Esophagus muscularis mucosa (tissue), 4 donors: ENCODE measurements at places on chromosomes 12 and 14. TPM values are rescaled to one million over a fixed set of nuclear protein-coding genes. Genes with fewer than 3 reads are reported as not detected.
A peak's percentile ranks its signal among the peaks of the same experiment; 100 is the strongest.

DNA sequence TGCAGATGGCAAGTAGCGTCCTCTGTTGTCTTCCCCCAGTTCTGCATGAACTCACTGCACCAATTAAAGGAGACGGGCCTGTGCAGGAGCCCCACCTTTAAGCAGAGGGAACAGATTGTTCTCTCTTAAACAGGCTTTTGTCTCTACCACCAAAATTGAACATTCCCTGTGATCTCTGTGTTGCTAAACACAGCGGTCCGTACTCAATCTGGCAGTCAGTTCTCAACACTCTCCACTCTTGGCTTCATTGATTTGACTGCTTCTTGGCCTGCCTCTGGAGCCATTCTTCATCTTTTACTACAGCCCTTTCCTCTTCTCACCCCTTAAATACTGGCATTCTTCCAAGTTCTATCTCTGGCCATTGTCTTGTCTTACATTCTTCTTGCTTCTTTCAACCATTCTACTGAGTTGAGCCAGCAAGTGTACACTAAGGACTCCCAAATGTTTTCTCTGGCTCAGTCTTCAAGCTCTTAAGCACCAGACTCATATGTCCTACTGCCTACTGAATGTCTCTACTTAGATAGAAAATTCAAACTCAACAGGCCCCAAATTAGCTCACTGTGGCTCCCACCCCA lies 8.0 kb upstream of the NT5DC3 start:
- no peaks in the 10 kb centered on the region for H3K27me3 ChIP-seq
- peak overlapping the region; percentile 1 for H3K4me3 ChIP-seq
- no peaks in the 10 kb centered on the region for H3K36me3 ChIP-seq
- peaks cover 82% of the 10 kb centered on the region for H3K4me1 ChIP-seq
- H3K27ac ChIP-seq, result peak overlapping the region; percentile 95
- DNase-seq, result peak; percentile 89

DNA sequence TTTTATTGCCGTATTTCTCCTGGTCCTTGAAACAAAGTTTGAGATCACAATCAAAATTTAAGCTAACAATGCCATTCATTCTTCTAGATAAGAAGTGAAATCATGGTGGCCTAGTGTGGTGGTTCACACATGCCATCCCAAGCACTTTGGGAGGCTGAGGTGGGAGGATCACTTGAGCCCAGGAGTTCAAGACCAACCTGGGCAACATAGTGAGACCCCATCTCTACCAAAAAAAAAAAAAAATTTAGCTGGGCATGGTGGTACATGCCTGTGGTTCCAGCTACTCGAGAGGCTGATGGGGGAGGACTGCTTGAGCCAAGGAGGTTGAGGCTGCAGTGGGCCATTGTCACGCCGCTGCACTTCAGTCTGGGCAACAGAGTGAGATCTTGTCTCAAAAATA lies 24.2 kb downstream of the GDF11 start:
- no peak overlapping the region for H3K4me3 ChIP-seq
- no peak overlapping the region for H3K27ac ChIP-seq
- no peaks in the 10 kb centered on the region for H3K4me1 ChIP-seq
- peaks cover 5% of the 10 kb centered on the region for H3K36me3 ChIP-seq
- no peak for DNase-seq
- no peaks in the 10 kb centered on the region for H3K27me3 ChIP-seq

Gene GARIN6
- total RNA-seq, result not detected

DNA sequence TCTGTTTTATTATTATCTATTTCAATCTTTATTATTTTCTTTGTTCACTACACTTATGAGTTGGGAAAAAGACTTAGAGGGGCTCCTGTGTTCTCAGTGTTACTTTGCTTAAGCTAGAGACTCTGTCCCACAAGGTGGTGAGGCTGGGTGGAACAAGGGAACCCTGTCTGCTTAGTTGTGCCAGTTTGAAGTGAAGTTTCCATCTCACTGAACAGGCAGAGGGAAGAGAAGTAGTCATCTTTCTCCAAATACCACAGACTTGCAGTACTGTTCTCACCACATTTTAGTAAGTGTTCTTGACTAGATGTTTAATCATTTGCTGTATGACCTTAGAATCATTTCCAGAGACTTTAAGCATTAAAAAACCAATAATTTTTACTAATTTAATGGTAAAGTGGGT lies 195.7 kb upstream of the NEDD1 start:
- no peaks in the 10 kb centered on the region for H3K27me3 ChIP-seq
- H3K4me3 ChIP-seq, result no peak overlapping the region
- no peaks in the 10 kb centered on the region for H3K4me1 ChIP-seq
- no peak overlapping the region for H3K27ac ChIP-seq
- no peak for DNase-seq

Gene SERPINA1
- total RNA-seq, result 20.2 TPM

Gene ANO4
- not detected for total RNA-seq

GRCh38 chr12:58117201-58117600 lies 175.8 kb downstream of the ATP23 start:
- no peaks in the 10 kb centered on the region for H3K27me3 ChIP-seq
- no peaks in the 10 kb centered on the region for H3K36me3 ChIP-seq
- no peak overlapping the region for H3K4me3 ChIP-seq
- no peak for DNase-seq
